Neural crest cell (in vitro differentiated cells): ENCODE measurements at places on chromosomes 13 and 19. TPM values are rescaled to one million over a fixed set of nuclear protein-coding genes. Genes with fewer than 3 reads are reported as not detected.

DNA sequence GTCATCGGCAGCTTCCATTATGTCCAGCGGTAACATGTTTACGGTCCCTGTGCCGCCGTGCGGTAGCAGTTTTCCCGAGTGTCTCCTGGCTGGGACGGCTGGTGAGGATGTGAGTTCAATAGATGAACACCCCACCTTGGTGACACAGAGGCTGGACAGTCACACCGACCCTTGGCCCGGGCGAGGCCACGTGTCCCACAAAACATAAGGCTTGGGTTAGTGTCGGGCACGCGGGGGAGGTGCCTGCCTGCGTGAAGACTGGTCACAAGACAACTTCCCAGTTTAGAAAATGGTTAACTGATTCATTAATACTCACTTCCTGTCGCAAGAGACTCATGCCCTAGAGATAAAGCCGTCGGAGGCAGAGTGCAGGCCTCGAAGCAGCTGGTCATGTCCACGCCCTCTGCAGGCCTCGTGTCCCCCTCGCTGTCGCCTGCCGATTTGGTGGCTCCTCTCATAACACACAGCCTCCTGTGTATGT, 17.2 kb downstream of the RASA3 start:
- peak overlapping the region; percentile 92 for H3K27ac ChIP-seq
- peak overlapping the region; percentile 50 for H3K4me3 ChIP-seq
- H3K27me3 ChIP-seq: no peaks in the 10 kb centered on the region
- peaks cover 60% of the 10 kb centered on the region for H3K4me1 ChIP-seq
- no peak for DNase-seq

DNA sequence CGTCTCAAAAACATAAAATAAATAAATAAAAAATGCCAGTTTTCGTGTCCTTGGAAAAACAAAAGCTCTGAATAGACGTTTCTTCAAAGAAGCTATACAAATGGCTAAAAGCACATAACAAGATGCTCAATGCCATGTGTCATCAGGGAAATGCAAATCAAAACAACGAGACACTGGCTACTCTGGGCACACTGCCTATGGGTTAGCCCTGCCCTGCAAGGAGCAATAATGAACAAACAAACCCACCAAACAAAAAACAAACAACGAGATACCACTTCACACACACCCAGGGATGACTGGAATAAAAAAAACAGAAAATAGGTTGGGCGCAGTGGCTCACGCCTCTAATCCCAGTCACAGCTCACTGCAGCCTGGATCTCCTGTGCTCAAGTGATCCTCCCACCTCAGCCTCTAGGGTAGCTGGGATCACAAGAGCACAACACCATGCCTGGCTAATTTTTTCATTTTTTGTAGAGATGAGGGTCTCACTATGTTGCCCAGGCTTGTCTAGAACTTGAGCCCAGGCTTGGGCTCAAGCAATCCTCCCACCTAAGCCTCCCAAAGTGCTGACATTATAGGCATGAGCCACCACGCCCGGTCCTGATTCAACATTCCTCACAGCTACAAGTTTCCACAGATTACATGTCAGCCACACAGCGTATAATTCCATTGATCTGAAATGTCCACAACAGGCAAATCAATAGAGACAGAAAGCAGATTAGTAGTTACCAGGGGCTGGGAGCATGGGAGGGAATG, 15.5 kb upstream of the ISYNA1 start:
- DNase-seq: no peak
- H3K27me3 ChIP-seq: no peaks in the 10 kb centered on the region
- H3K27ac ChIP-seq: no peak overlapping the region
- H3K36me3 ChIP-seq: peaks cover under 1% of the 10 kb centered on the region
- peaks cover 20% of the 10 kb centered on the region for H3K4me1 ChIP-seq
- H3K4me3 ChIP-seq: no peak overlapping the region

SMIM44 gene
- not detected in 2 replicates for total RNA-seq

PGLYRP2 gene
- total RNA-seq: not detected in 2 replicates

IZUMO2 gene
- not detected in 2 replicates for total RNA-seq

DNA sequence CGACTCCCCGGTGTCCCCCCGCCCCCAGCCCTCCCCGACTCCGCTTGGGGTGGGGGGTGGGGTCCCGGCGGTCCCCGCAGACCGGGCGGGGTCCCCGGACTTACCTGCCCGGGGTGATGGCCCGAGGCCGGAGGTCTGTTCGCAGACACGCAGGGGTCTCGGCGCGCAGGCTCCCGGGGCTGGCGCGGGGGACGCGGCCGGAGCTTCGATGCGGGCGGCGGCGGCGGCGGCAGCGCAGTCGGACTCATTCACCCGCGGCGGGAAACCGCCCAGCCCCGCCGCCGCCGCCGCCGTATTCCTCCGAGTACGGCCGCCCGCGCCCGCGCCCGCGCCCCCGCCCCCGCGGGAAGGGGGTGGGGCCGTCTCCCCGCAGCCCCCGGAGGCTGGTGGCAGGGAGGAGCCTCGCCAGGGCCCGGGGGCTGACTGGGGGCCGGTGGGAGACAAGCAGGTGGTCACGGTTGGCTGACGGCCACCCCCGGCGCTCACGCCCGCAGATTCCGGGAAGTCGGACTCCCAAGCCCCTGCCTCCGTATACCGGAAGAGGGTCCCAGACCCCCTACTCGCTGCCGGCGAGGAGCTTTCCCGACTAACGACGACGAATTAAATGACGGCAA, at the start of gene C2CD4C:
Gene C2CD4C (minus strand): TSS at position 246 of the 614 bp plus-strand sequence. CDS start 786 bp downstream, outside the sequence.
- DNase-seq: no peak
- H3K36me3 ChIP-seq: no peaks in the 10 kb centered on the region
- peak within 1 kb of the TSS; percentile 91 for H3K4me3 ChIP-seq
- peaks cover 11% of the 10 kb centered on the region for H3K4me1 ChIP-seq
- no peak within 1 kb of the TSS for H3K27ac ChIP-seq
- peaks cover 23% of the 10 kb centered on the region for H3K27me3 ChIP-seq

KLHL1 gene
- 0.23 TPM in 1 of 2 replicates, not detected in the other for total RNA-seq

GRCh38 chr13:31722673-31723072, 16.7 kb upstream of the RXFP2 start:
- DNase-seq: no peak
- no peaks in the 10 kb centered on the region for H3K4me1 ChIP-seq
- H3K27me3 ChIP-seq: no peaks in the 10 kb centered on the region
- no peak overlapping the region for H3K4me3 ChIP-seq
- H3K36me3 ChIP-seq: no peaks in the 10 kb centered on the region

DNA sequence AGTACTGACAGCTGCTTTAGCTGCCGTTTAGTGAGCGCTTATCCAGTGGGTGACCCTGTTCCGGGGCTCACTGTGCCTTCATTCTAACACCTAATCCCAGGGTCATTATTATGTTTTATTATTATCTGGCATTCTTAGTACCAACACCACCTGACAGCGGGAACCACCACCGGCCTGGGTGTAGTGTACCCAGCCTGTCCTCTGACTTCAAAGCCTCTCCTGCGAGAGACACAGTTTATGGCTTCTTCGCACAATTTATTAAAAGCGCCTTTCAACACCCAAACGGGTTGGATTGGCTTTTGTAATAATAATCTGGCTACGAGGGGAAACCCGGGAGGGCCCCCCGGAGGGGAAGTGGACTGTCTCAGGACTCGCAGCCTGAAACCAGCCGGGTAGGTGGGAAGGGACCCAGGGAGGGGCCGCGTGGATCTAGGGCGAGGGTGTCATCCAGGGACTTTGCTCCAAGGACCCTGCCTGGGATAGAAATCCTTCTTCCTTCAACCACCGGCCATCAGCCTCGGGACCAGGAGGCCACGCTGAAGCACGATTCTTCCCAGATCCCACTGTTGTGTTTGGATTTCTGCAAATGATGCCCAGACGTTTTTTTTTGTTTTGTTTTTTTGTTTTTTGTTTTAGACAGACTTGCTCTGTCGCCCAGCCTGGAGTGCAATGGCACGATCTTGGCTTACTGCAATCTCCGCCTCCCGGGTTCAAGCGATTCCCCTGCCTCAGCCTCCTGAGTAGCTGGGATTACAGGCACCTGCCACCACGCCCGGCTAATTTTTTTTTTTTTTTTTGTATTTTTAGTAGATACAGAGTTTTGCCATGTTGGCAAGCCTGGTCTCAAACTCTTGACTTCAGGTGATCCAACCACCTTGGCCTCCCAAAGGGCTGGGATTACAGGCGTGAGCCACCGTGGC, 1.6 kb upstream of the ZBTB7A start:
- peaks cover 16% of the 10 kb centered on the region for H3K4me1 ChIP-seq
- peaks cover 29% of the 10 kb centered on the region for H3K27me3 ChIP-seq
- DNase-seq: no peak
- peak overlapping the region; percentile 91 for H3K4me3 ChIP-seq

GRCh38 chr19:20667281-20667680, 5.9 kb upstream of the ZNF626 start:
- H3K4me1 ChIP-seq: no peaks in the 10 kb centered on the region
- H3K27ac ChIP-seq: no peak overlapping the region
- no peak for DNase-seq
- no peaks in the 10 kb centered on the region for H3K27me3 ChIP-seq
- H3K36me3 ChIP-seq: peaks cover 2% of the 10 kb centered on the region

DNA sequence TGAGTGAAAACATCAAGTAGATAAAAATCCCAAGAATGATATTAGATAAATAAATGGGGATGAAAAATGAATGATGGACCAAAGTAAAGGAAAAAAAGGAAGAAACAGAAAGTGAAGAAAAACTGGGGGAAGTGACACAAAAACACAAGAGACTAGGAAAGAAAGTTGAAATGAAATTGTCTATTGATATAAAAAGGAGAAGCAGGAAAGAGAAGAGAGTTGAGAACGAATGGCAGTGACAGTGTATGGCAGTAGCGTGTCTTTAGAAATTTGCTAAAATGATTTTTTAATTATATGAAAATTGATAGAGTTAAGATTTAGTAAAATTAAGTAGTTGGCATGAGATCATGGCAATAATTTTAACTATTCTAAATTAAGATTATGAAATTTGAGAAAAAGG, 36.3 kb upstream of the SGCG start:
- no peaks in the 10 kb centered on the region for H3K27me3 ChIP-seq
- peak overlapping the region; percentile 8 for H3K27ac ChIP-seq
- H3K4me3 ChIP-seq: no peak overlapping the region
- no peak for DNase-seq
- no peaks in the 10 kb centered on the region for H3K4me1 ChIP-seq

GRCh38 chr13:60148918-60149317, 14.8 kb downstream of the DIAPH3 start:
- DNase-seq: no peak

DNA sequence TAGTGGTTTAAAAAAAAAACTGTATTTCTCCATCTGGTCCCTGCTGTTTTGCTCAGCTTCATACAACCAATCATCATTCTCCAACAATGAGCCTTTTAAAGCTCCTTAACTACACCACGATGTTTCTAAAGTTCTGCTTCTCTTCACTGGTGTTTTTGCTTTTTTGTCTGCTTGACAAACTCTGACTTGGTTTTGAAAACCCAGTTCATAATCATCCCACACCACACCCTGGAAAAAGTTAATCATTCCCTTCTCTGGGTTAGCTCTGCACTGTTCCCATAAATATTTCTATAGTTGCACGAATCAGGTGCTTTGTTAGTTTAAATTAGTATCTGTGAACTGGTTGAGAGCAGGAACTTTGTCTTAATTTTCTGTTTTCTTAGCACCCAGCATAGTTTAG, 217.1 kb downstream of the ENOX1 start:
- H3K27me3 ChIP-seq: no peaks in the 10 kb centered on the region
- H3K36me3 ChIP-seq: no peaks in the 10 kb centered on the region
- peaks cover 25% of the 10 kb centered on the region for H3K4me1 ChIP-seq
- DNase-seq: no peak

GRCh38 chr19:39145180-39145953, 19.8 kb downstream of the PAK4 start:
- no peaks in the 10 kb centered on the region for H3K27me3 ChIP-seq
- peak overlapping the region; percentile 85 for H3K27ac ChIP-seq
- H3K4me1 ChIP-seq: peaks cover 46% of the 10 kb centered on the region
- no peak for DNase-seq

- peak overlapping the region; percentile 86 for H3K4me3 ChIP-seq
- H3K27me3 ChIP-seq: peaks cover 22% of the 10 kb centered on the region
- peaks cover 28% of the 10 kb centered on the region for H3K36me3 ChIP-seq
Measured at GRCh38 chr19:17025991-17026658, 485 bp downstream of the CPAMD8 start.

DNA sequence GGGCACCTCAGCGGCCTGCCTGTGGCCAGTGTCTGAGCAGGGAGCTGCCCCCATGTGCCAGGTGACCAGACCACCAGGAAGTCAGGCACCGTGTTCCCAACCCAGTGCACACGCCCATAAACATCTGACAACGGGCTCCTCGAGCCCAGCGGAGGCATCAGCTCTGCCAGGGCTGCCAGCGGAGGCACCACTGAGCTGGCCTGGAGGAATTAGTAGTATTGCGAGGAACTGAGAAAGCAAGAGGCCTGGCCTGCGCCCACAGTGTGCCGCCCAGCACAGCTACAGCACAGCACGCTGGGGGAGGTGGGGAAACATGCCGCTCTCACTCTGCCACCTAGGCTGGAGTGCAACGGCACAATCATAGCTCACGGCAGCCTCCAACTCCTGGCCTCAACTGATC, 44.6 kb downstream of the ANKRD27 start:
- H3K36me3 ChIP-seq: no peaks in the 10 kb centered on the region
- DNase-seq: no peak
- no peaks in the 10 kb centered on the region for H3K27me3 ChIP-seq
- no peak overlapping the region for H3K4me3 ChIP-seq
- H3K27ac ChIP-seq: no peak overlapping the region
- H3K4me1 ChIP-seq: no peaks in the 10 kb centered on the region

ATP8B3 gene
- 1.1 and 1.5 TPM in 2 replicates for total RNA-seq

DNA sequence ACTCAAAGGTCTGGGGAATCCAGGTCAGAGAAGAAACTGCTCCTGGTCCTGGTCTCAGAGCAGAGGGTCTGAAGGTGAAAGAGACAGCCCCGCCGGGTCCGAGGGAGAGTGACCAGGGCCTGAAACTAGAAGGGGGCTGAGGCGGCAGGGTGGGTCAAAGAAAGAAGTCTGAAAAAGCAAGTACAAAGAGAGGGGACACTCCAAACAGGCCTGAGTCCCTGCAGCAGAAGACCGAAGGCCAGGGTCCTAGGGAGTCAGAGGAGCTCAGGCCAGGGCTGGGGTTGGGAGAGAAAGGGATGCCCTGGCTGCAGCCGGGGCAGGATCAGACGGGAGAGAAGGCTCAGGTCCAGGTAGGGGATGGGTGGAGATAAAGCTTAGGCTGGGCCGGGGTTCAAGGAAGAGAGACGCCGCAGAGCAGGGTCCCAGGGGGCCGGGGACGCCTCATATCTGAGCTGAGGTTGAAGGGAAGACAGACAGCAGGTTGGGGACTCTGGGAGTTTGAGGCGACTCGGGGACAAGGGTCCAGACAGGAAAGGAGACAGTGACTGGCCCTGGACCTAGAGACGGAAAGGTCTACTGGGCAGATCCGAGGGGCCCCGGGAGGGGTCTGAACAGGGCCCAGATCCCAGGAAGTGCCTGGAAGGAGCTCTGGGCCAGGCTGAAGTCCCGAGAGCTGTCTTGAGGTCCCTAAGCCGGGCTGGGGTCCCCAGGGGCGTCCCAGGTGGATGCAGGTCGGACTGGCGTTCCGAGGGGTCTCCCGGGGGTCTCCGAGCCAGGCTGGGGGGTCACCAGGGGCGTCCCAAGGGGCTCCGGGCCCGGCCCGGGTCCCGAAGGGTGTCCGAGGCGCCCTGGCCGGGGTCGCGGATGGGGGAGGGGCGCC, 795 bp downstream of the MLLT1 start:
- H3K4me3 ChIP-seq: peak overlapping the region; percentile 97
- no peaks in the 10 kb centered on the region for H3K36me3 ChIP-seq
- H3K4me1 ChIP-seq: peaks cover 37% of the 10 kb centered on the region
- DNase-seq: no peak

ZNF541 gene
- total RNA-seq: not detected in 2 replicates
